ENCODE measurements at places on chromosomes 7 and 10.

GRCh38 chr7:122225874-122226273 is 78.7 kb downstream of the FEZF1 start:
- DNase-seq, result no peak

DNA sequence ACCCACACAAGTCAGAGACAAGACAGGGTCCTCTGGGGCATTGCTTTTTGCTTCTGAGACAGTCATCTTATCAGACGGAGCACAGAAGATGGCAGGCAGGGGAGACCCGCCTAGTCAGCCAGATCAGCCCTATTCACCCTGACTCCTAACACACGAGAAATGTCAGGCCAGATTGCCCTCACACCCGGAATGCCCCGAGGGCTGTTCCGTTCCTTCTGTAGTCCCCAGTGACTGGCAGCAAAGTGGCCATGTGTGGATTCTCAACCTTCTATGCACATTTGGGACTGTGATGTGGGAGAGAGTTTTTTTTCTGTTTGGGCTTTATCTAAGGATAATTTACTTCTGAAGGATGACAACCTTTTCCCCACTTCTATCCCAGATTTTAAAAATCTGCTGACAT is 35.5 kb upstream of the TBX20 start:
- no peak for DNase-seq

GRCh38 chr7:20799566-20800366 is 13.1 kb upstream of the SP8 start:
- DNase-seq, result no peak

DNA sequence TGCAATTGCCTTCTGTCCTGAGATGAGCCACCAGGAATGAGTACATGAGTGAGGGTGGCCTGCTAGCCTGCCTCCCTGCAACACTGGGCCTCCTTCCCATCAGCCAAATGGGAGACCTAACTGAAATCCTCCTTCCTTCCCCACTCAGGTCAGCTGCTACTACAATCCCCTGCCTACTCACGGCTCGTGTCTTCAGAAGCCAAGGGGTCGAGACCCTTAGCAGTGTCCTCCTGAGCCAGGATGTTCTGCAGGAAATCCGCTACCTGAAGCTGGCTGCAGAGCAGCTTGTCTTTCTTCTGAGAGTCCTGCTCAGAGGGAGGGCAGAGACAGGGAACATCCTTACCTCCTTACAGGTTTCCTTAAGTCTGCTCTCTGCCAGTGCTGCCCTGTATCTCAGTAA is 1.2 kb downstream of the ZWINT start:
- no peak for DNase-seq

GRCh38 chr10:80468002-80468401 is 13.9 kb downstream of the TSPAN14 start:
- no peak for DNase-seq

DNA sequence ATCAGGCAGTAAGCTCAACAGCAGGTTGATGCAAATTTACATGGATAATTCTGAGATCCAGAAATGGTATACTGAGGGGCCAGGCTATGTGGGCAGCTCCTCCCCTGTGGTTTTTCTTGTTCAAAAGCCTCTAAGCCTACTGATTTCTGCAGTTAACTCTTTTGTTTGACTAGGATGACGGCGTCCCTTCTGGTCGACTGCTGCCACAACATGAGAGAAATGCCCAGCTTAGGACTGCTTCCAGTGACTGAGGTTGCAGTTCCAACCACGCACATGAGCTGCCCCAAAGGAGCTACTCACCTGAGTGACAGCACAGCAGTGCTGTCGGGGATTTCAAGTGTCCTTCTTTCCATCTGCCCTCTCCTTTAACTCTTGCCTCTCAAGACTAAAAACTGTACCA is 973.0 kb upstream of the GHITM start:
- no peak for DNase-seq

DNA sequence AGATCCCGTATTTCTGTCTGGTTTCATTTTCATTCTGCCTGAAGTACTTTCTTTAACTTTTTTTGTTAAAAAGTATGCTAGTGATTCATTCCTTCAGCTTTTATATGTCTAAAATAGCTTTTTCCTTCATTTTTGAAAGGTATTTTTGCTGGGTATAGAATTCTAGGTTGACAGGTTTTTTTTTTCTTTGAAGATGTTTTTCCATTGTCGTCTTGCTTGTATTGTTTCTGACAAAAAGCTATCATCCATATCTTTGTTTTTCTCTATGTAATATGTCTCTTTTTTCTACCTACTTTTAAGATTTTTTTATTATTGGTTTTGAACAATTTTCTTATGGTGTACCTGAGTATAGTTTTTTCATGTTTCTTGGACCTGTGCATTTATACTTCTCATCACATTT is 8.2 kb downstream of the CUTC start:
- no peak for DNase-seq

GRCh38 chr7:36659172-36659516 is 65.2 kb downstream of the AOAH start:
- peak; percentile 92 for DNase-seq

- DNase-seq, result no peak
Observed at GRCh38 chr7:18534481-18534880, 38.9 kb downstream of the HDAC9 start.

GRCh38 chr10:42990721-42991441 is 86.0 kb upstream of the RET start:
- no peak for DNase-seq

DNA sequence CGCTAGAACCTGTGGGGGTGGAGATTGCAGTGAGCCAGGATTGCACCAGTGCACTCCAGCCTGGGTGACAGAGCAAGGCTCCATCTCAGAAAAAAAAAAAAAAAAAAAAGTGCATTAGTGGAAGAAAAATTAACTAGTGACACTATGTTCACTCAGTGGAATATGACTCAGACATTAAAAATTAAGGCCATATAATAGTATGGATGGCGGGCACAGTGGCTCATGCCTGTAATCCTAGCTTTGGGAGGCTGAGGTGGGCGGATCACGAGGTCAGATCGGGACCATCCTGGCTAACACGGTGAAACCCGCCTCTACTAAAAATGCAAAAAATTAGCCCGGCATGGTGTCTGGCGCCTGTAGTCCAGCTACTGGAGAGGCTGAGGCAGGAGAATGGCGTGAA is 3.4 kb downstream of the PHYH start:
- no peak for DNase-seq

- no peak for DNase-seq
Observed at GRCh38 chr7:10104292-10104691, 869.4 kb upstream of the PHF14 start.

DNA sequence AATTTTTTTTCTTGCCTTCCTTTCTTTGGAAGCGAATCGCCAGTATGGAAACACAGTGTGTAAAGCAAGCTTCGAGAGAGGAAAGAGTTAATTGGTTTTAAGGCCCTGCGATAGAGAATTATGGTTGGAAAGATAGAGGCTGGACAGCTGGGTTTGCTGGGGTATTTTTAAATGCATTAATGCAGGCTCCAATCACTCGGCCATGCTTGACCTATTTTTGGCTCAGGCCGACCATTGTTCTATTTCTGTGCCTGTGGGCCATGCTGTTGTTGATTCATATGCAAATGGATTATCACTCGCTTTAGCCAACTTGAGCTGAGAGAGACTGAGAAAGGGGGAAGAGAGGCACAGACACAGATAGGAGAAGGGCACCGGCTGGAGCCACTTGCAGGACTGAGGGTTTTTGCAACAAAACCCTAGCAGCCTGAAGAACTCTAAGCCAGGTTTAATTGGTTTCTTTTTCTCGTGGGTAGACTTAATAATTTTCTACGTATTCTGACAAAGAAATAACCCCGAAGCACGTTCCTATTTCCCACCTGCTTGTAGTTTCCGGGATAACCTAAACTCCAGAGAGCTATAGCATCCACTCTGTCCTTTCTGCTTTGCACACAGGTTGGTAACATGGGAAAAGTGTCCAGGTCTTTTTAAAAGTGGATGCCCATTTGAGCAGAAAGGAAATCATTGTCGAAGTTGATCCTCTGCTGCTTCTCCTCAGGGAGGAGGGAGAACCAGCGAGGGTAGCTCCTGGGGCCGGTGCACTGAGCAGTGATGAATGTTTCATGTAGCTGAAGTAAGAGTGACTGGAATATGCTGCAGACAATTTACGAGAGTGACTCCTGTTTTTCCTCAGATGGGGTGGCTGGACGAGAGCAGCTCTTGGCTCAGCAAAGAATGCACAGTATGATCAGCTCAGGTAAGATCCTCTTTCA is at the start of gene HDAC9:
TSS of gene HDAC9 (plus strand) at position 338 of the 929 bp plus-strand sequence. CDS start at position 892, 554 bp downstream.
- DNase-seq, result peak; percentile 50

DNA sequence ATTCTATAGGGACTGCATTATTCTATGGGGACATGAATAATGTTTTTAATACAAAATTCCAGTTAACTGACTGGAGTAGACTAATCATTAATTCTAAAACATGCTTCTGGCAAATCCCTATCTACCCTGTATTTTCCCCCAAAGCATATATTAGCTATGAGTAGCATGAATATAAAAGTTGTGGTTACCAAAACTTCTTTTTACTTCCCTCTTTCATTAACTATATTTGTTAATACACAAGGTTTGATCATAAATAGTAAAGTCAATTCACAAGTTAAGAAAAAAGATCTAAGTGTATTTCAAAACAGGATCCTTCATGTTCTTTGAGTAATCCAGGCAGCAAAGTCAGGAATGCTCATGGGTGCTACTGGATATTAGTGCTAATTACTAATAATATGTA is 2.9 kb upstream of the RALA start:
- no peak for DNase-seq

GRCh38 chr7:101248276-101248675 is 3.4 kb upstream of the FIS1 start:
- DNase-seq, result no peak

DNA sequence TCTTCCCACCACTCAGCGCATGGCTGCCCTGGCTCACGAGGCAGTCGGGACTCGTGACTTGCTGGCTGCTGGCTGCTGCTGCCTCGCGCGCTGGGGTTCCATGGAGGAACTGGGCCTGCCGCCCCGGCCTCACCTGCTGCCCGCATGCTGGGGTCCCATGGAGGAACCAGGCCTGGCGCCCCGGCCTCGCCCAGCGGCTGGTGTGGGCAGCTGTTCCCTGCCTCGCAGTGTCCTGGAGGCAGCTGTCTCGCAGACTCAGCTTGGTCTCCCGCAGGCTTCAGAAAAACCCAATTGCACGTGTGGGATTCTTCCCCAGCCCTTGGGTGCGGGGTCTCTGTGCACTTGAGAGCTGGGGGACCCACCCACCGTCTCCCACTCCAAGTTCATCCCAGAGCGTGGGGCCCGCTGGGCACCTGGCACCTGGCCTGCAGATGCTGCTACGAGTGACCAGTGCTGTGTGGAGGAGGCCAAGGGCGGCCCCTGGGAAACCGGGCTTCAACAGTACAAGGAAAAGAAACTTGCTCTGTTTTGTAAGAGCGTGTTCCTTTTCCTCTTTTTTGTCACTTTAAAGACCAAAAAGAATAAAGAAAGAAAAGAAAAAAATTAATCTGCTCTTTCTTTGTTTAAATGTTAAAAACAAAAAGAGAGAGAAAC is 20.4 kb downstream of the PWWP2B start:
- DNase-seq, result no peak

DNA sequence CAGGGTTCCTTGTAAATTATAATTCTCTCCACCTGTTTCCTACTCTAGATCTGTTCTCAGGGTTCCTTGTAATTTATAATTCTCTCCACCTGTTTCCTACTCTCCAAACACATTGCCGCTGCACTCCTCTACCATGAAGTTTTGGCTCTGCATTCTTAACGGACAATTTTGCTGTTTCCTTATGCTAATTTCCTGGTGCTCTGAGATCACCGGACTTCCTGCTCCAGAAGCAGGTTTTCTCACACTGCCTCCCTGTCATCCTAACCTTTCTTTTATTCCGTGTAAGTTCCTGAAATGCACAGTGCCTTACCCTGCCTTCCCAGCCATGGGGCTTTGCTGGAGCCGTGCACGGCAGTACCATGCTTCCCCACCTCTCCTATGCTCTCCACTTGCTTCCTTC is 256.8 kb downstream of the PLXNA4 start:
- DNase-seq, result no peak

- DNase-seq, result no peak
Observed at GRCh38 chr7:75650681-75651080, 88.1 kb downstream of the HIP1 start.

DNA sequence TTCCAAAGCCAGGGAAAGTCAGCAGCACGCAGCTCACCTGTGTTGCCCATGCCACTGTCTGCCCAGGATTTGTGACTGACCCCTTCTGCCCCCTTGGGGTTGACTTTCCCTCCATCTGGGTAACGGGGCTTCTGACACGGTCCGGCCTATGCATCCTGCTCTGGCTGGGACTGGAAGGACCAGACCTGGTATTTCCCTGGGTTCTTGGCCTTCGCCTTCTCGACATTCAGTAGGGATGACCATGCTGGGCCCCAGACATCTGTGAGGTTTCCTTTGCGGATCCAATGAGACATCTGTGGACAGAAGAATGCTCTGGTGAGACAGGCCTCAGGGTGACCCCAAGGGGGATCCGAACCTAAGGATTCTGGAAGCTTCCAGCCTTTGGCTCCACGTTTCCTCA is 34.2 kb upstream of the ZNF716 start:
- no peak for DNase-seq

GRCh38 chr10:74120911-74121310 is 29.7 kb downstream of the AP3M1 start:
- no peak for DNase-seq

DNA sequence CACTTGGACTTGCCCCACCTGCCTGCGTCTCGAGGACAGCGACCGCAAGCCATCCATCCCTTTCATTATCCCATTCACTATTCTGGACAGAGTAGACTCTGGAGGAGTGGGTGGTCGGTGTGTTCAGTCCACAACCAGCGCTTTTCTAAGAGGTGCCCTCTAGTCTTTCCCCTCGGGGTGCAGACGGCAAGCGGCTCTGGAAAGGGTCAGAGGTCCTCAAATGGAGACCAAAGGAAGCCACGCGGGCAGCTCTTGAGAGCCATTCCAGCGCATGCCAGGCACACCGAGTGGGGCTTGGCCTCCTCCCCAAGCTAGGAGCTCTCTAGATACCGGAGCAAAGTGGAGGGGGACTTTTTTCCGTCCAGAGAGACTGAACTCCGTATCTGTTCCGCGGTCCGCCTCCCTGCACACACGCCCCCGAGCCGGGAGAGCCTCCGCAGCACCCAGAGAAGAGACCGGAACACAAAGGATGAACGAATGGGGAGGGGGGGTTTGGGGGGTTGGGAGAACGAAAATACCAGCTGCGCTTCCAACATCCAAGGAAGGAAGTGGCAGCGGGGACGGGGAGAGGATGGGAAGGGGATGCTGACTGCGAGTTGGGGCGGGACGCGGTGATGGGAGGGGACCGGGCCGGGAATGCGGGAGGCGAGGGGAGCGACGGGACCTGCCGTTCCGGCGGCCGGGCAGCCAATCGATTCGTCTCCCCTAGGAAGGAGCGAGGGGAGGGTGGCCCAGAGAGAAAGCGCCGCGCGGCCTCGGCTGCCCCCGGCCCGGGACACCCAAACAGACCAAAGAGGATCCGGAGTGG is 515 bp downstream of the GSDME start:
- peak; percentile 26 for DNase-seq

DNA sequence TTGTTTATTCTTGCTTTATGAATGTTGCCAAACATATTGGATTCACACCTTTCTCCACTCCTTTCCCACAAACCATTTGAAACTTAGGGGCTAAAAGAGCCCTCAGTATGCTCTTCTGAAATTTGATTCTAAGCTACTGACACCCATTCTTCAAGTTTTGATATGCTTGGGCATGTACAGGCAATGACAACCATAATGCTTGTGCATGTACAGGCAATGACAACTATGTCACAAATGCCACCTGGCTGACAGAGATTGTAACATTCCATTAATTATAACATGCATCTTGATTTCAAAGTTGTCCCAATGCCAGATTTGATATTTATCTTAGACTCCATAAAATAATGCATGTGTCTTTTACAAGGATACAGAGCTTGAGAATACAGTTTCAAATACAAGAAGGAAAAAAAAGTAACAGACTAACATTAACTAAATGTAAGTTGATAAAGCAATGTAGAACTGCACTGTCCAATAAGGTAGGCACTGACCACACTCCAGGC is 17.5 kb upstream of the CDK1 start:
- DNase-seq, result no peak

Measured in fibroblast of mammary gland (primary cell).